ENCODE measurements at places on chromosomes 1 and 21. TPM values are rescaled to one million over a fixed set of nuclear protein-coding genes. Genes with fewer than 3 reads are reported as not detected.

The BARHL2 gene
- total RNA-seq: not detected

The EFNA4 gene
- 11.8 TPM for total RNA-seq

The RBP7 gene
- total RNA-seq: 1.0 TPM

The DSTYK gene
- 15.2 TPM for total RNA-seq

The FTCD gene
- 2.0 TPM for total RNA-seq

DNA sequence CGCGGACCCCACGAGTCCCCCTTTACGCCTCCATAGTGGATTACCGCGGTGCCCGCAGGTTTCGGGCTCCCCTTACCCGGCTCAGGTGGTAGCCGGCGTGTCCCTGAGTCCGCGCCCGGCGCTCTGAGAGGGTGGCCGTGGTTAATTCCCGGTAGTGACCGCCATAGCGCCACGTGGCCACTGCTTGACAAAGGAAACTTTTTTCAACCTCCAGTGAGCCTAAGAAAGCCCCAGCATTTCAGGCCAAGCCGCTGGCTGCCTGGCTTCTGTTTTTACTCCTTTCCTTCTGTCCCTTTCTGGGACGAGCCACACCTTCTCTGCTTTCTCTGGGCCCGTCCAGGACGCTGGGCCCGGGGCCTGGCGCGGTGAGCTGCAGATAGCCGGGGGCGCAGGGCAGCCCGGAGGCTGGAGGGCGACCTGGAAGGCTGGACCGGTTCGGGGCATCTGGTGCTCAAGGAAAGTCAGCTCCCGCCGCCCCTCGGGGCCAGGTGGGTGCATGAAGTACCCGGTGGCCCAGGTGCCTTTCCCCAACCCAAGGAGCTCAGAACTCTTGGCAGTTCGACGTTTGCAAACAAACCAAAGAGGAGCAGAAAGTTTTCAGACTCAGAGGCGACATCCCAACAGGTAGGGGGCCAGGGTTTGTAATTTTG is 540 bp upstream of the C1orf198 start:
- H3K4me3 ChIP-seq: peak overlapping the region; percentile 59
- H3K27me3 ChIP-seq: no peaks in the 10 kb centered on the region
- no peak for DNase-seq
- H3K36me3 ChIP-seq: peaks cover 4% of the 10 kb centered on the region
- H3K4me1 ChIP-seq: peaks cover 29% of the 10 kb centered on the region
- H3K27ac ChIP-seq: peak overlapping the region; percentile 88

- peak; percentile 6 for DNase-seq
- H3K27ac ChIP-seq: no peak overlapping the region
These were observed 253.2 kb downstream of the CRB1 start for GRCh38 chr1:197521118-197521739.

DNA sequence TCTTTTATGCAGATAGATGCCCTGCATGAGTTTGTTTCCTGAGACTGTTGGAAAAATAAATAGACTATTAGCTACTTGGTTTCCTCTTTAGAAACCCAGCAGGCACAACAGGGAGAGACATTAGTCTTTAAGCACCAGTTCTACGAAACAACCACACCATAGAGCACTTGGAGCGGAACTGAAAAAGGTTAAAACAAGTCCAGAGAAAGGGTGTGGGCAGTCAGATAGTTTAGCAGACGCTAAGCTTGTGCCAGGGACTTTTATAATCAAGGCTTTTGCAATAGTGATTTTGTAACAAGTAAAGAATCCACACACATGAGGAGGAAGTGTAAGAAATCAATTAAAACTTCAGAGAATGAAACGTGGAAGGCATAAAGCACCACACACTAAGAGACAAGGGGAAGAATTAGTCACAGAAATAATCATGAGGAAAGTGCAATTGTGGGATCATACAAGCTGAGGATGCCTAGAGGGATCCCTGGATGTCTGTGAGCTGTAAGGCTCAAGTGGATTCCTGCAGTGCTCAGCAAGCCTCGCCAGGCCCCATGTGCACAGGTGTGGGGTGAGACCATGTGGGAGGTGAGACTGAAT is 37.8 kb upstream of the TLR5 start:
- H3K27ac ChIP-seq: no peak overlapping the region
- peaks cover 2% of the 10 kb centered on the region for H3K27me3 ChIP-seq
- peak; percentile 77 for DNase-seq
- H3K36me3 ChIP-seq: no peaks in the 10 kb centered on the region
- no peaks in the 10 kb centered on the region for H3K4me1 ChIP-seq

- H3K36me3 ChIP-seq: no peaks in the 10 kb centered on the region
- no peak overlapping the region for H3K27ac ChIP-seq
- no peaks in the 10 kb centered on the region for H3K27me3 ChIP-seq
- no peaks in the 10 kb centered on the region for H3K4me1 ChIP-seq
- DNase-seq: peak; percentile 9
These were observed 111.5 kb downstream of the SEC16B start for GRCh38 chr1:177858332-177858821.

All from astrocyte (in vitro differentiated cells and primary cell).